Vagina (tissue), 2 donors: ENCODE measurements at places on chromosomes 4 and X. TPM values are rescaled to one million over a fixed set of nuclear protein-coding genes. Genes with fewer than 3 reads are reported as not detected.

Gene TEX13C
- total RNA-seq, result not detected

Gene OTUD4
- total RNA-seq, result 34.4 TPM

GRCh38 chr4:72631296-72631695 is 62.3 kb upstream of the ADAMTS3 start:
- no peak for DNase-seq
- H3K4me1 ChIP-seq, result no peaks in the 10 kb centered on the region
- H3K27me3 ChIP-seq, result no peaks in the 10 kb centered on the region

DNA sequence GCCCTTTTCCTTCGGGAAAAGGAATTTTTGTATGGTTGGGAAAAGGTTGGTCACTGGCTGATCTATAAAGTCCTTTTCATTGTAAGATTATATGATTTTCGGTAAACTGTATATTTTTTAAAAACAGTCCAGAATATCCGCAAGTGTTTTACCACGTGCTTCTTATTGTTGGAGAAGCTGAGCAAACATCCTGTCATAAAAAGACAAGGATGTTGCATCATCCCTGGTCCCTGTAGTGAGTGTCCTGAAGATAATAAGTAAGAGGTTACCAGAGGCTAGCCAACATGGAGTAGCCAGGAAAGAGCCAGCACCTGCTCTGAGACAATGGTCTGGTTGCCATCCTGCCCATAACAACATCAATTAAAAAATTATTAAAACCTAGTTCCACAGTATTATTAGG is 5.1 kb downstream of the CXCL9 start:
- H3K36me3 ChIP-seq, result no peaks in the 10 kb centered on the region
- H3K27me3 ChIP-seq, result no peaks in the 10 kb centered on the region
- H3K4me3 ChIP-seq, result no peak overlapping the region
- DNase-seq, result no peak

Gene UGT2A1
- not detected for total RNA-seq

Gene C4orf54
- not detected for total RNA-seq

- DNase-seq, result no peak
- no peak overlapping the region for H3K4me3 ChIP-seq
- no peaks in the 10 kb centered on the region for H3K36me3 ChIP-seq
- H3K4me1 ChIP-seq, result no peaks in the 10 kb centered on the region
- H3K27ac ChIP-seq, result no peak overlapping the region
Measured at GRCh38 chrX:130393451-130394074, 8.1 kb upstream of the GPR119 start.

DNA sequence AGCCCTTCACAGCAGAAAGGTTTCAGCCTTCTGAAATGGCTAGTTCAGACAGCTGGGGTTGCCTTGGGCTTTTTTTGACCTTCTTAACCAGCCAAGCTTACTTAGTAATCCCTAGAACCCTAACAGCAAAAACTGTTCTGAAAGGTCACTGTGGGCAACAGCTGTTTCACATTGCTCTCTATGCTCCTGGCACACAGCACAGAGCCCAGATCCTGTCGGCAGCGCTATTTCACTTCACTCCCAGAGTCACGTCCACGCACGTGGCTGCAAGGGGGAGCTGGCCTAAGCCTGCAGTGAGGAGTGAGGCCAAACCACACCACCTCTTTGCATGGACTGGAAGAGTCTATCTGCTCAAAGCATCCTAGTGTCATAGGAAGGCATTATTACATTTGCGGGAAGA is 32.0 kb upstream of the STS start:
- H3K4me1 ChIP-seq, result peaks cover 29% of the 10 kb centered on the region
- no peak overlapping the region for H3K27ac ChIP-seq
- H3K36me3 ChIP-seq, result no peaks in the 10 kb centered on the region
- no peak for DNase-seq
- no peak overlapping the region for H3K4me3 ChIP-seq

Gene DIPK2B
- 22.1 TPM for total RNA-seq

Gene CITED1
- 2.7 TPM for total RNA-seq

Gene ETDC
- not detected for total RNA-seq

GRCh38 chr4:107806196-107806595 is 18.5 kb upstream of the SGMS2 start:
- no peaks in the 10 kb centered on the region for H3K4me1 ChIP-seq
- H3K4me3 ChIP-seq, result no peak overlapping the region
- no peaks in the 10 kb centered on the region for H3K27me3 ChIP-seq
- no peaks in the 10 kb centered on the region for H3K36me3 ChIP-seq
- H3K27ac ChIP-seq, result no peak overlapping the region
- DNase-seq, result no peak

DNA sequence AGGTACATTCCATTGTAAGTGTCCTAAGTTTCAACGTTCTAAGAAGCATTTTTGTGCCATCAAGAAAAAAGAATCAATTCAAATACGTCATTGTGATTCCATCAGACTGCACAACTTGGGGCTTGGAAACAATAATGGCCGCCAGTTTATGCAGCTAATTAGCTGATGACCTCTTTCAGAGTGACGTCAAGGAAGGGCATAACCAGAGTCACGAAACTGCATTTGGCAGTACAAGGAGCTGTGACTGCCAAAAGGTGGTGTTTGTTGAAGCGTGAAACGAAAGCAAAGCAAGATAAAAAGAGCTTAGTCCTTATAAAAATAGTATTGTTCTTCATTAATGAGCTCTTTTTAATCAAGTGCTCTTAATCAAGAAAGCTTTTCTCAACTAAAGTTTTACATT is 81.1 kb upstream of the SH3RF1 start:
- H3K27me3 ChIP-seq, result no peaks in the 10 kb centered on the region
- no peak for DNase-seq
- no peaks in the 10 kb centered on the region for H3K4me1 ChIP-seq
- no peak overlapping the region for H3K4me3 ChIP-seq
- H3K27ac ChIP-seq, result no peak overlapping the region
- H3K36me3 ChIP-seq, result no peaks in the 10 kb centered on the region

DNA sequence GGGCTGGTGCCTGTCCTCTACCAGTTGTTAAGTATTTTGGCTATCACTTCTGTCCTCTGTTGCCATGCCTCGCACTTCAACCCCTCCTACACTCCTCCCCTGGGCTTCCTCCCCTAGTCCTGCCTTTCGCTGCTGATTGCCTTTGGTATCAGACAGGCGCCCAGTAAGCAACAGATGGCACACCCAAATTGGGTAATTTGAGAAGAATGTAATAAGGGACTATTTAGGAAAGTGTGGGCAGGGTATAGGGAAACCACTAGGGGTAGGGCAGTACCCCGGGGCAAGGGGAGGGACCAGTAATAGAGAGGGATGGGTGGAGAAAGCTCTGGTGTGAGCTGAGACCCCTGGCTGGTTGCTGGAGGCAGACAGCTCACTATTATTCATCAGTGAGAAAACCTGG is 172.7 kb upstream of the USP9X start:
- DNase-seq, result no peak
- no peaks in the 10 kb centered on the region for H3K36me3 ChIP-seq
- no peak overlapping the region for H3K27ac ChIP-seq
- no peak overlapping the region for H3K4me3 ChIP-seq
- no peaks in the 10 kb centered on the region for H3K27me3 ChIP-seq

- H3K4me3 ChIP-seq, result no peak overlapping the region
- H3K27ac ChIP-seq, result no peak overlapping the region
- no peaks in the 10 kb centered on the region for H3K4me1 ChIP-seq
- H3K36me3 ChIP-seq, result no peaks in the 10 kb centered on the region
- DNase-seq, result no peak
- no peaks in the 10 kb centered on the region for H3K27me3 ChIP-seq
Measured at GRCh38 chr4:31228068-31228467, 507.9 kb downstream of the PCDH7 start.

DNA sequence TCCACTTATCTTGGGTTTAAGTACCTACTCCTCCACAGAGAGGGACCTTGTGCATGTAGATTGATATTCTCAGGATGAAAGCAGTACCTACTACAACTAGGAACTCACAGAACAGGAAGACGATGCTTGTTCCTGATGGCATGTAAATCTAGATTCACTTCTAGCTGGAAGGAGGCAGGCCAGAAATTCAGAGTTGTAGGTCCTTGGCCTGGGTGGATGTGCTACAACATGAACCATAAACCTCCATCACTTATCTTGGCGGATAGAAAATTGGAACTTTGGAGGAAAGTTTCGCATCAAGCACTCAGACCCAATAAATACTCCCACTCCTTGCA is 9.3 kb upstream of the SMIM20 start:
- H3K4me1 ChIP-seq, result no peaks in the 10 kb centered on the region
- no peaks in the 10 kb centered on the region for H3K27me3 ChIP-seq
- no peak for DNase-seq
- H3K4me3 ChIP-seq, result no peak overlapping the region

GRCh38 chr4:151313306-151314009 is 11.9 kb downstream of the SH3D19 start:
- no peaks in the 10 kb centered on the region for H3K36me3 ChIP-seq
- no peaks in the 10 kb centered on the region for H3K27me3 ChIP-seq
- no peak overlapping the region for H3K27ac ChIP-seq
- no peak for DNase-seq

DNA sequence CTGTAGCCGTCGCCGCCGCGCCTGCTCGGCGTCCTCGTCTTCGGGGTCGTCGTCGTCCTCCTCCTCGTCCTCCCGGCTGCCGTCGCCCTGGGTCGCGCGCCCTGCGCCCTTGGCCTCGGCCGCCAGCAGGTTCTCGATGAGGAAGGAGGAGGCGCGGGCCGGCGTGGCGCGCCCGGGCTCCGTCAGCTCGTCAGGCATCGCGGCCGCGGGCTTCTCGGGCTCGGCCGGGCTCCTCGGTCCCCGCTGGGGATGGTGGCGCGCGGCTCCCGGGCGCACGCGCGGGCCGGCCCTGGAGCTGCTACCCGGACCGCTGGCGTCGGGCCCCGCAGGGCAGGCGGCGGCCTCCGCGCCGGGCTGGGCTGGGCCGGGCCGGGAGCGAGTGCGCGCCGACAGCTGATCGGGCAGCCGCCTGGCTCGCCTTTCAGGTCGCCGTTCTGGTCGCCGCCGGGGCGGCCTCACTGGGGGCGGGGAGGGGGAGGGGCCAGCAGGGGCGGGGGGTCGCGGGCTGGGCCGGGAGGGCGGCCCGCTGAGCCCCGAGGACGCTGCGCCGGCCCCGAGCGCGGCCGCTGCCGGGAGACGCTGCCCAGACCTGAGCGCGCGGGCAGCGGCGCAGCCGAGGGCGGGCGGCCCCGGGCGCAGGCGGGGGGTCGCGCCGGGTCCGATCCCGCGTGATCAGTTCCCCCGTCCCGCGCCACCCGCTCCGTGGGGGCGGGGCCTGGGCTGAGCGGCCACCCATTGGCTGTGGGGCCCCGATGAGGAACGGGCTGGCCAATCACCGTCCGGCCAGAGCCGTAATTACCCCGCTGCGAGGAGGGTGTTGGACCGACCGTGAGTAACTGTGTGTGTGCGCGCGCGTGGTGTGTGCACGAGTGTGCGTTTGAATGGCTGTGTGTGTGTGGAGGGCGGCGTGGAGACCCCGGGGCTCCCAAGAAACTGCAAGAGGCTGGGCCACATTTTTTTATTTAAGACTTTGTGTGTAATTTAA is at the start of gene HMX1:
Gene HMX1, minus strand, starts transcription at position 423 of the 985 bp plus-strand sequence. Its CDS starts 225 bp downstream, at position 198.
- DNase-seq, result no peak
- no peaks in the 10 kb centered on the region for H3K36me3 ChIP-seq
- peaks cover 7% of the 10 kb centered on the region for H3K4me1 ChIP-seq
- H3K27me3 ChIP-seq, result no peaks in the 10 kb centered on the region

Gene GDI1
- total RNA-seq, result 116 TPM

GRCh38 chrX:103733017-103733416 is 22.3 kb downstream of the TMEM31 start:
- H3K4me3 ChIP-seq, result no peak overlapping the region
- no peaks in the 10 kb centered on the region for H3K27me3 ChIP-seq
